ENCODE measurements at places on chromosomes 4 and X.

GRCh38 chrX:18146954-18147353 lies 73.7 kb downstream of the BEND2 start:
- DNase-seq: peak; percentile 30

GRCh38 chr4:103097112-103097511 lies 2.5 kb downstream of the BDH2 start:
- DNase-seq: no peak

- DNase-seq: no peak
Measured at GRCh38 chrX:134388161-134389109, 71.5 kb upstream of the HPRT1 start.

DNA sequence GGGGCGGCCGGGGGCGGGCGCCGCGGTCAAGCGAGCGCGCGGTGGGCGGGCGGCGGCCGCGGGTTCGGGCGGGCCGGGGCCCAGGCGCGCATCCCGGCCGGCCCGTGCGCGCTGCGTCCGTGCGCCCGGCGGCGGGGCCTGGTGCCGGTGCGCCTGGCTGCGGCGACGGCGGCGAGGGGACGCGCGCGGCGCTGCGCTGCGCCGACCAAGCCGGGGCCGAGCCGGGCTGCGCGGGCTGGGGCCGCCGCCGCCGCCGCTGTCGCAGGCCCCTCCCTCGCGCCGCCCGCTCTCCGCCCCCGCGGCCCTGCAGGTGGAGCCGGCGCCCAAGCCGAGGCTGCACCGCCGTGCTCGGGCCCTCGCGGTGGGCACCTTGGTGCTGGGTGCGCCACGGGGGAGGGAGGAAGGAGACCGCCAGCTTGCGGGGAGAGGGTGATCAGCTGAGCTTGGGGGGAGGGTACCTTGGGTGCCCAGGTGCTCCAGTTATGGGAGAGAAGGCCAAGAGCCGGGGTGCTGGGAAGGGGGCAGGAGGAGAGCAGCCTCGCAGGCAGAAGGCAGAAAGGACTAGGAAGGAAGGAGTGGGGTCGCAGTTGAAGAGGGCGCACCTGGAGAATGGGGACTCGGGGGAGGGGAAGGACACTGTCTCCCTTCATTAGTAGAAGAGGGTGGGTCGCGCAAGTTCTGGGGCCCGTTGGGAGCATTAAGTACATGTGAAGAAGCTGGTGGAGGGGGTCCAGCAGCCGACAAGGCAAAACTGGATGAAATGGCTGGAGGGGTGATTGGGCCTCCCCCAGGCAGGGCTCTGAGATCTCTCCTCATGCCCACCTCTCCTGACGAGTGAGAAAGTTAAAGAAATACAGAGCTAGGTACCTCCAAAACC lies at the start of gene PPP2R2C:
Gene PPP2R2C (minus strand): TSS at position 228 of the 877 bp plus-strand sequence. CDS start 385 bp downstream, outside the sequence.
- DNase-seq: peak; percentile 67

GRCh38 chrX:39438603-39439602 lies 637.6 kb downstream of the MID1IP1 start:
- DNase-seq: no peak

DNA sequence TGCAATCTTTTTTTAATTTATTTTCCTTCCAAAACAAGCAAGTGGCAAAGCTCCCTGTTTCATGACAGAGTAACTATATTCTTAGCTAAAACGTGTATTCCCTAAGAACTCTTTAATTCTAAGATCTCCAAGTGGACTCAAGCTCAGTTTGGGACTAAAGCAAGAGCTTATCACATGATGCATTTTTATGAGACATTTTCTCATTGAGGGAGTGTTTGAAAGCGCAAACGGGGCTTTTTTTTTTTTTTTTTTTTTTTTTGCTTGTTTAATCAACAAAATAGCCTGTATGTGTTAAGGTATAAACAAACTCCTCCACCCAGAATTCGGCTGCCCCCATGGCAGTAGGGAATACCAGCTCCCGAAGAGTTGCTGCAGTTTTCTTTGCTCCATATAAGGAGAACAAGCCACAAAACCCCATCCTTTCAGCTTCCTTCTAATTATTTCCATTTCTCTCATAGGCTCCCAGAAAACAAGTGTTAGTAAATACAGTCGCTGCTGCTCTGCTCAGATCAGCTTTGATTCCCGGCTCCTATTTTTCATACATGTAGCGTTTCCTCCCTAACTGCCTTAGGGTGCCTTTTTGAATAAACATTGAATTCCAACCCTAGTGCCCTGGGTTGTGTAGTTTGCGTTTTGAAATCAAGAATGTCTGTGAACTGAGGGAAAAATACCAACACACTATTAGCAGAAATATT lies 669 bp upstream of the PPARGC1A start:
- DNase-seq: no peak

GRCh38 chr4:163857903-163858302 lies 363.4 kb downstream of the TMA16 start:
- no peak for DNase-seq

- DNase-seq: no peak
Measured at GRCh38 chr4:107900067-107900466, 31.3 kb upstream of the CYP2U1 start.

DNA sequence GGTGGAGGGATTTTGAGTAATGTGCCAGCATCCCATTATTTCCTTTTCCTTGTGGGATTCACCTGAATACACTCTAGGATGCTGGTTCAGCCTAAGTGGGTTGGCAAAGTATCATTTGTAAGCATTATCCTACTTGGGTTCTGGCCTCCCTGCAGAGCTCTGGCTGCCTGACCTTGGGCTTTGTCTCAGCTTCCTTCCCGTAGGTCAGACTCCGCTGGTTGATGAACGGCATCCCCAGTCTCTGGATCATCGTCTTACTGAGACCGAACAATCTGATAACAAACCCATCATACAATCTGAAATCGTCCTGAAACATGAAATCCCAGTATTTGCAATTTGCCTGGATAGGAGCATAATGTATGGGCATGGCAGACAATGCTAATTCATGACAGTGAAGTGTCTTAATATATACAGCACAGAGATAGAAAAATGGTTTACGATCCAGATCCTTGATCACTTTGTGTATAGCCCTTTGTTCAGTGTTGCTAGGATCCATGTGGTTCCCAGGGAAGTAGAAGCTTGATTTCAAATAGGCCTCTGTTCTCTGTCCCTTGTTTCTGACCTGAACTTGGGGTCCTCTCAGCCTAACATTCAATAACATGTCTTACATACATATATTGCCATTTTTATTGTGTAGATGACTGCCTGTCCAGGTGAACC lies 5.5 kb downstream of the MID2 start:
- DNase-seq: no peak

DNA sequence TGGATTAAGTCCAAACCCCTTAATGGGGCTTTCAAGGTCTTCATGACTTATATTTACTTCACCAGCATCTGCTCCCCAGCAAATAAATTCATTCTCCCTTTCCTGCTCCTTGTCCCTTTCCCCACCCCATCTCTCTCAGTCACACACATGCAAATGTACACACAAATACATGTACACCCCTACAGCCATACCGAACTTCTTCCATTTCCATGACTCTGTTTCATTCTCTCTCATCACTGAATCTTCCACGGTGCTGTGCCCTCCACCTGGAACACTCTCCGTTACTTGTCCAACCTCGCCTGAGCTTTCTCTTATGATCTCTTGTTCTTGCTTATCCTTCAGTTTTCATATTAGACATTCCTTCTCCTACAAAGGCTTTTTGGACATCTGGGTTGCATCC lies 22.0 kb upstream of the RPA4 start:
- no peak for DNase-seq

- DNase-seq: no peak
Measured at GRCh38 chr4:183950536-183950935, 45.4 kb downstream of the STOX2 start.

GRCh38 chrX:143580266-143580665 lies 55.6 kb downstream of the SLITRK4 start:
- DNase-seq: no peak

DNA sequence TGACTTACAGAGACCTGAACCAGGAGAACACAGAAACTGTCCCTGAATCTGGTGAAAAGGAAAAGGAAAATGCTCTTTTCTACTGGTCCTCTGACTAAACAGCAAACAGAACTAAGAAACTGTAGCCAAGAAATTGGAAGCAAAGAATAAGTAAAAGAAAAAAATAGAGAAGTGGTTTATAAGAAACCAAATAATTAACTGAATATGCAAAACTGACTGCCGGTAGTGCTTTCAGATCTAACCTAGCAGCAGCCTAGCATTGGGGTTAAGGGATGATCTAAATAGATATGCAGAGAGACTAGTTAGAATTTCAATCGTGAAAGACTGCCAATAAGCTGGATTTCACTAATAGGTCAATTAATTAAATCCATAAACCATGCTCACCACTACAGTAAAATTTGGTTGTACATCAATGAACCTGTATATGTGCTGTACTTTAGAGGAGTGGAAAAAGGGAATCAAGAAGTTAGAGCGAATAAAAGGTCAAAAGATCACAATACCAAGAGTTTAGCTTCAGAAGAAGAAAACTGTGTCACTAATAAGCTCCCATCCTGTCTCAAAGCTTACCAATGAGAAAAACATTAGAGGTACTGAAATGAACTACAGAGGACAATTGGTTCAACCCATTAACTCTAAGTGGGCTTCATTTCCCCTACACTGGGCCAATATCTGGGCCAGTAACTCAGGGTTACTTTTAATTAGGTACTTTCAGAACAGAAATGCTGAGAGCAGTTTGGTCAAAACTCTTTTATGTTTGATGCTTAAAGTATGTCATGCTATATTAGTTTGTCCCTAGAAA lies 53.6 kb downstream of the KLHL13 start:
- no peak for DNase-seq

GRCh38 chrX:97882306-97882705 lies 998.6 kb downstream of the RPA4 start:
- DNase-seq: no peak

Measured in HEK293T (cell line).